ENCODE measurements at places on chromosomes 7 and 10. TPM values are rescaled to one million over a fixed set of nuclear protein-coding genes. Genes with fewer than 3 reads are reported as not detected.

GRCh38 chr10:119323085-119324016, 116.0 kb downstream of the GRK5 start:
- no peak for DNase-seq

DNA sequence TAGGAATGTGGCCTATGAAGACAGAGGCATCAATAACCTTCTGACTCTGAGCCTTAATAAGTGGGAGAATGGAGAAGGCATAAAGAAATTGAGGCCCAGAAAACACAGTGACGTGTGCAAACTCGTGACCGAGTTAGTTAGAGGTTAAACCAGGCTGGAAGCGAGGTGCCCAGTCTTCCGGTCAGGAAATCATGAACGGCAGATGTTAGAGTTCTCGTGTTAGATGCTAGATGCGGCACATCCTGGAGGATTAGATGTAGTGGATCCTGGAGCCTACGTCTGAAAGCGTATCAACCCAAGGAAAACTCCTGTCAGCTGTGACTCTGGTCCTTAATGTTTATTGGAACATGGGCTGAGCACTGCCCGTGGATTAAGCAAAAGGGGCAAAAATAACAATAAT, 275.9 kb downstream of the TCF7L2 start:
- DNase-seq: no peak

- DNase-seq: no peak
Measured at GRCh38 chr7:71604818-71605414, 473.0 kb downstream of the GALNT17 start.

The CNPY1 gene
- total RNA-seq: not detected

All from fibroblast of lung (primary cell).